ENCODE measurements at places on chromosomes 5 and 9.
A peak's percentile ranks its signal among the peaks of the same experiment; 100 is the strongest.

DNA sequence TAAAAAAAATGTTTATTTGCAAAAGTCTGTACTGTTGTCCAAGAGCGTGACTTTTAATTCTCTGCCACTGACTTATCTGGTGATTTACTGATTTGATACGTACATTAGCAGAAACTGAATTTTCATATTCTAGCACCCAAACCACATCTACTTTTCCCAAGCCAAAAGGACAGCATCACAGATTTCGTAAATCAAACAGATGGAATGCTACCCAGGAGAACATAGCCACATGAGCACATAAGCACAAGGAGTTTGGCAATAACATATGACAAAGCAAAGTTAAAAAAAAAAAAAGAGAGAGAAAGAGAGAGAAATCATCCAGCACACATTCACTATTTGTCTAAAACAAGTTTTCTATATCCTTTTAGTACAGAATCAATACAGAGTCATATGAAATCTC, 83.7 kb downstream of the HINT1 start:
- no peak for DNase-seq

GRCh38 chr9:129841071-129841470, 5.8 kb downstream of the USP20 start:
- no peak for DNase-seq

DNA sequence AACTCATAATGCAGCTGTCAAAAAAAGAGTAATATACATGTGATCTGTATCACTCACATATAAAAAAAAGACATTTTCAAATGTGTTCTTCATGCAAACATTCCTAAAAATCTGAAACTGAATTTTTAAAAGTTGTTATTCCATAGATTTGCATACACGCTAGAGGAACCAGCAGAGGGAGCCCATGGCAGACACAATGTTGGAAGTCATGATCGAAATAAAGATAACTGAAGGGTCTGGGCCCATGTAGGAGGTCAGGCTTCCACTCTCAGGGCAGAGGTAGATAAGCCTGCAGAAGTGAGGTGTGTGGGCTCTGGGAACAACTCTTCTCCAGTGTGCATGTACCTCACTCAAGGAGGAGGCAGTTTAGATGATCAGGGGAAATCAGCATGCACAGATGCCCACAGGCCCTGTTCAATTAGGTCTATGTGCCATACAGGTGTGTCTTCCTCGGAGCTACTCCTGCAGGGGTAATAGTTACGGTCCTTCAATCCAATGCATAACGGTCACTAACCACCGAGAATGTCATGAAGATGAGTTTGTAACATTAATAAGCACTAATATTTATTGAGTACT, 208.6 kb downstream of the EPB41L4A start:
- DNase-seq: peak; percentile 6

GRCh38 chr9:132888151-132888550, 9.5 kb downstream of the SPACA9 start:
- no peak for DNase-seq

- no peak for DNase-seq
Measured at GRCh38 chr5:149154650-149155049, 13.4 kb downstream of the ABLIM3 start.

- DNase-seq: no peak
Measured at GRCh38 chr5:174355208-174355612, 309.7 kb downstream of the NSG2 start.

Measured in caudate nucleus (tissue), 63 donors.